Gastroesophageal sphincter (tissue), 4 donors: ENCODE measurements at places on chromosomes 16 and 17.

DNA sequence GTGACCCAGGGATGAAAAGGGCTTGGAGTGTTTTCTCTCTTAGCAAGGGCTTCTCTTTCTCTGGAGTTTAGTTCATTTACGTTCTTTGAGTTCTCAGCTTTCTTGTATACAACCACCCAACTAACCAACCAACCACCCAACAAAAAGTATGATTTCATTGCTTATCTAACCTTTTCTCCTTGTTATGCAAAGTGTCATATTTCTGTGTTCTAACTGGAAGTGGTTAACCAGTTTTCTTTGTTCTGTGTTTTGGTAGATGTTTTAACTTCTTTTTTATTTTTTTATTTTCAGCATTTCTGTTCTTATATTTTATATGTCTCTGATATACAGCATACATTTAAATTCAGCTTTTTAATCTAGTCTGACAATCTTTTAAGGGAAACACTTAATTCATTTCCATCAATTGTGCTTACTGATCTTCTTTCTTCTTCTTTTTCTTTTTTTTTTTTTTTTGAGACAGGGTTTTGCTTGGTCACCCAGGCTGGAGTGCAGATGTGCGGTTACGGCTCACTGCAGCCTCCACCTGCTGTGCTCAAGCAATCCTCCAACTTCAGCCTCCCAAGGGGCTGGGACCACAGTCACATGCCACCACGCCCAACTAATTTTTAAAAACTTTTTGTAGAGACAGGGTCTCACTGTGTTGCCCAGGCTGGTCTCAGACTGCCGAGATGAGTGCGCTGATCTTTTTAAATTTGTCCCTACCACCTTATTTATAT is 29.6 kb downstream of the NLK start:
- ATAC-seq, result no peak

GRCh38 chr17:48176471-48176855 is 68.9 kb downstream of the SNX11 start:
- ATAC-seq, result no peak

DNA sequence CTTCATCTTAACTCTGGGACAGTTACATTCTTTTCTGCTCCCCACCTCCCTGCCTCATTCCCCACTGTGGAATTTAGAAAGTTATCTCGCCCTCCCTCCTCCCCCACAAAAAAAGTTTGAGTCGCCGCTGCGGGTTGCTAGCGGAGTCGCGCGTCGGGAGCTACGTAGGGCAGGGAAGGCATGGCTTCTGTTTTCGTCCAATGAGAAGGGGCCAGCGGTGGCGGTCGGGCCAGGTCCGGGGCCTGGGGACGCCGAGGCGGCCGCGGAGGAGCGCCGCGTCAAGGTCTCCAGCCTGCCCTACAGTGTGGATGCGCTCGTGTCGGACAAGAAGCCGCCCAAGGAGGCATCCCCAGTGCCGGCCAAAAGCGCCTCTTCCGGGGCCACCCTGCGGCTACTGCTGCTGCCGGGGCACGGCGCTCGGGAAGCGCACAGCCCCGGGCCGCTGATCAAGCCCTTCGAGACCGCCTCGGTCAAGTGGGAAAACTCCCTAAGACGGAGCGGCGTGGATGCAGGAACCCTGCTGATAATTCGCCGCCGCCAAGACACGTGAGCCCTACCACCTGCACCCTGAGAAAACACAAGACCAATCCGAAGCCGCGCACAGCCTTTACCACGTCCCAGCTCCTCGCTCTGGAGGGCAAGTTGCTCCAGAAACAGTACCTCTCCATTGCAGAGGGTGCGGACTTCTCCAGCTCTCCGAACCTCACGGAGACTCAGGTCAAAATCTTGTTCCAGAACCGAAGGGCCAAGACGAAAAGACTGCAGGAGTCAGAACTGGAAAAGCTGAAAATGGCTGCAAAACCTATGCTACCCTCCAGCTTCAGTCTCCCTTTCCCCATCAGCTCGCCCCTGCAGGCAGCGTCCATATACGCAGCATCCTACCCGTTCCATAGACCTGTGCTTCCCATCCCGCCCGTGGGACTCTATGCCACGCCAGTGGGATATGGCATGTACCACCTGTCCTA is 8.9 kb downstream of the OR4D1 start:
- peak; percentile 69 for ATAC-seq

GRCh38 chr16:49560004-49560830 is 186.6 kb downstream of the C16orf78 start:
- peak; percentile 23 for ATAC-seq

DNA sequence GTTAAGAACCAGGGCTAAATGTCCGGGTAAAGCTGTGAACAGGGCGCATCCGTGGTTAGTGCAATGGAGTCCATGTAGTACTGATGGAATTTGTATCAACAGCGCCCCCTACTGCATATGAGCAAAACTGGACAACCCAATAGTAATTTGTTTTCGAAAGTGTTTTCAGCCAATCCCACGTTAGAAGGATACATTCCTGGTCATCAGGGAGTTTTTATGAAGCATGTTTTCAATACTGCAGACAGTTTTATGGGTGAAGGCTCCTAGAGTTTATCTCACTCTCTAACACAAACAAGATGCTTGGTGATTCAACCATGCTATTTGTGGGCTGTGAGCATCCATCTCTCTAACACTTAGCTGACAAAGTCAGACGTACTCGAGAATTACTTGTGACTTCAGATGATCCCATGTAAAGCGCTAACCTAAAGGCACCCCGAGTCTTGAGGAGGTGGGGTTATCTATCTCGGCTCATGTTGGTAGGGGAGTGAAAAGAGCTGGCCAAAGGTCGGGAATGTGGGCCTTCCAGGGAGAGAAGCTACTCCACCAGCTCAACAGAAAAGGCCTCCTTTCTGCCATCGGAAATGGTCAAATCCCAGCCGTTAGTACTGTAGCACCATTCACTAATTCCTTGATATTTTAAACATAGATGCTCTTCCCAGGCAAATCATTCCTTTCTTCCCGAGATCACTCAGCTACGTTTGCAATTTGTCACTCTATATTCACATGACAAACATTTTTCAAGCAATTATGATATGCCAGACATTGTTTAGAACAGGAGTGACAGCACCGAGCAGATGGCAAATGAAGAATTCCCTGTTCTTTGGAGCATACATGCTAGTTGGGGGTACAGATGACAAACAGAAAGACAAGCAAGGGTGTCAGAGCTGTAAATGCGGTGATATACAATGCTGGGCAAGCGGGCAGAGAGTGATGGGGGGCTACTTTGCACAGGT is 46.9 kb upstream of the HNF1B start:
- ATAC-seq, result no peak

DNA sequence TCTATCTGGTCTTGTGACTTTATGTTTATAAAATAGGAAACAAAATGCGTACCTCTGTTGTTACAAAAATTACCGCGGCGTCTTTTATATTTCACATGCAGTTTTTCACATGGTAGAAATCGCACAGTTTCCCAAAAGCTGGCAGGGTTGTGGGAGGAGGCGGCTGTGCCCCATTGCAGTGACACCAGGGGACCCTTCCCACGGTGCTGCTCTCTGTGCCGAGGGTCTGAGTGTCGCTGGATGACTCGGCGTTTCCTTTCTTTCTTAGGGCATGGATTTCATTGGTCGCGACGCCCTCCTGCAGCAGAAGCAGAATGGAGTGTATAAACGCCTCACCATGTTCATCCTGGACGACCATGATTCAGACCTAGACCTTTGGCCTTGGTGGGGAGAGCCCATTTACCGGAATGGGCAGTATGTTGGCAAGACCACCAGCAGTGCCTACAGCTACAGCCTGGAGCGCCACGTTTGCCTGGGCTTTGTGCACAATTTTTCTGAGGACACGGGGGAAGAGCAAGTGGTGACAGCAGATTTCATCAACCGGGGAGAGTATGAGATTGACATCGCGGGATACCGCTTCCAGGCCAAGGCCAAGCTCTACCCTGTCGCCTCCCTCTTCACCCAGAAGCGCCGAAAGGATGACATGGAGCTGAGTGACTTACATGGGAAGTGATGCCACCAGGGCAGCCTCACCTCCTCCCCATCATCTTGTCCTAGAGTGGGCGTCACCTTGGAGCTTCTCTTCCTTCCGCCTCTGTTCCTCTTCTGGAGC is 17.2 kb upstream of the CLEC18C start:
- ATAC-seq, result no peak

- no peak for ATAC-seq
These were observed 4.0 kb downstream of the MYBBP1A start for GRCh38 chr17:4551141-4551540.

GRCh38 chr16:75333721-75334163 is 82.3 kb upstream of the BCAR1 start:
- no peak for ATAC-seq

DNA sequence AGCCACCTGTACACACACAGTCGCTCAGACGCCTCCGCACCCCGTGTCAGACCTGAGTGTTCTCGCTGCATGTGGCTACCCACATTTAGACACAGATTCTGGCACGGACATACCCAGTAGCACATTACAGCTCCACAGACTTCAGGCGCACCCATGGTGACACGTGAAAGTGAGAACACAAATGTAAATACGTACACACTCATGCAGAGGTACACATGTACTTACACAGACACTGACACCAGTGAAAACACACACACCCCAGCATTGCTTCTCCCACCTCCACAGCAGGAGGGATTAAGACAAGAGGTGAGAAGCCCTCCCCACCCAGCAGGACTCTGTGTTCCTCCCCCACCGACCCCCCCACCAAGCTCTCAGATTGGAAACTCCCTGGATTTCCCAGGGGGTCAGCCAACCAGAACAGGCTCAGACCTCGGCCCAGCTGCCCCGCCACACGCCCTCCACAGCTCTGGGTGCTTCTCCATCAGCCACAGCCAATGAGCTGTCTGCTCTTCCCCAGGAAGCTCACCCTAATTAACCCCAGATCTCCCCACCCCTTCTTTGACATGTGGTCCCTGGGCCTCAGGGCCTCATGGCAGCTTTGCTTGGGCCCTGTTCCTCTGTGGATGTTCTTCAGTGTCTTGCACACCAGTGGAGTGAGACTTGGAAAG is 5.3 kb upstream of the FOXN1 start:
- no peak for ATAC-seq

GRCh38 chr16:89458967-89459366 is 31.4 kb downstream of the ANKRD11 start:
- no peak for ATAC-seq

DNA sequence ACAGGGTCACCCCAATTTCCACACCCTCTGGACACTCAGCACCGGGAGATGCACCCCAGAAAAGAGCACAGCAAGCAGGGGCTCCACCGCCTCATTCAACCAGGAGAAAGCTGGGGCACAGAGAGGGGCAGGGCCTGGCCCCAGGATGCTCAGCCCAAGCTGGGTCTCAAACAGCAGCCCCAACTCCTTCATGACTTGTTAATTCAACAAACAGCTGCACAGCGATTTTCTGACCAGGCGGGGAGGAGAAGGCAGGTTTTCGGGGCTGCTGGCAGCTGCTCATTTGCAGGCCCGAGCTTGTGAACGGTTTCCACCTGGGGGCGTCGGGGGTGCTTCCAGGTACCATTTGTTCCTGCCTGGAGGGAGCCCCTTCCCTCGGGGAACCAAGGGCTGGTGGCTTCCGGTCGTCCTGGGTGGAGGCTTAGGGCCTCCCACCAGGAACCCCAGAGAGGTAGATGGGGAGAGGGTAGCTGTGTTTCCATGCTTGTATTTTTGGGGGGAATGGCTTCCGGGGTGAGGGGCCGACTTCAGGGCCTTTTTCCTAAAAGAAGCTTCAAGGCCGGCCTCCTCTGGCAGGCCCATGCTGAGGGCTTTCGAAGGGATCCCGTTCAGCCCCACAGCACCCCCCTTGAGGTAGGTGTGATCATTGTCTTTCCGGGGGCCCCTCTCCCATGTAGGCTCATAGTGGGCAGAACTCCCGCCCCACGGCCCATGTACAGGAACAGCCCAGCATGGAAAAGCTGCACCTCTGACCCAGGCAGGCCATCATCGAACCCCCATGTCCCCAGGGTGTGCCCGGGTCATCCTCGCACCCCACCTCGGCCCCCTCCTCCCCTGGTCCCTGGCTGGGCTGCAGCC is 191.6 kb upstream of the GSE1 start:
- ATAC-seq, result no peak
